ENCODE measurements at places on chromosomes 2 and 18.

DNA sequence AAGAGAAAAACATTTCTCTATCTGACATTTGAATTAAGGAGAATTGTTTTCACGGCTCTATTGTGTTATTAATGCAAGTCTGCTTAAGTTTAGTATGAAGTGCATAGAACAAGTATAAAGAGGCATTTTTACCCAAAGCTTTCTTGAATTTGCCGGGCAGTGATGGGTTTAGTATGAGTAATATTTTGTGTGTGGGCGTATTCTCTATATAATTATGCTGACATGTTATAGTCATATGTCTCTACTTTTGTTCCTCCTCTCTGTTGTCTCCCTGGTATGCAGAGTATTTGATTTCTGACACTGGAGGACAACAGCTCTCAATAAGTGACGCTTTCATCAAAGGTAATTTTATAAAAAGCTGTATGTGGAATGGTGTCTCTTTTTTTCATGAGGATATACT, 45.9 kb downstream of the PIKFYVE start:
- no peak for DNase-seq
- no peak overlapping the region for H3K27ac ChIP-seq
- no peaks in the 10 kb centered on the region for H3K27me3 ChIP-seq
- H3K4me3 ChIP-seq, result no peak overlapping the region
- peaks cover 21% of the 10 kb centered on the region for H3K4me1 ChIP-seq

- H3K27me3 ChIP-seq, result no peaks in the 10 kb centered on the region
- H3K36me3 ChIP-seq, result no peaks in the 10 kb centered on the region
- H3K4me1 ChIP-seq, result no peaks in the 10 kb centered on the region
- H3K27ac ChIP-seq, result no peak overlapping the region
These were observed 134.3 kb downstream of the TDRD15 start for GRCh38 chr2:21258082-21258481.

DNA sequence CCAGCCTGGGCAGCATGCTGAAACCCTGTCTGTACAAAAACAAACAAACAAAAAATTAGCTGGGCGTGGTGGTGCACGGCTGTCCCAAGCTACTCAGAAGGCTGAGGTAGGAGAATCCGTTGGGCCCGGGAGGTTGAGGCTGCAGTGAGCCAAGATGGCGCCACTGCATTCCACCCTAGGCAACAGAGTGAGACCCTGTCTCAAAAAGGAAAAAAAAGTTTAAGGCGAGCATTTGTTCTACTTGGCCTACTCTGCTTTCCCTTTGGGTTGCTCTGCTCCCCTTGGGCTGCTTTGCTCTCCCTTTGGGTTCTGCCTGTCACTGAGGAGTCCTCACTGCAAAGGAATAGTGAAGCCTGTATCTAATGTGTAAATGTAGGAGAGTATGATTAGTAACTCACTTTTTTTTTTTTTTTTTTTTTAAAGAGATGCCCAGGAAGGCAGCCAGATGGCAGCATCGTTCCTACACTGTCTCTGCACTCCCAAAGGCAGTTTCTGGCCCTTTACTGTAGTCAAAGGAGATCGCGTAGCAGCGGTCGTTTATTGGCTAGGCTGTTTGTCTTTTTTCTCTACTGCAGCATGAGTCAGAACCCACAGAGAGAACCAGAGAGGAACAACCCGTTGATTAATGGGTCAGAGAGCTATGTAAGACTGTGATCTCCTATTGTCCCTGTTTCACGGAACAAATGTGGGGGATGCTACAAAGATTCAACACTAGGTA, 118.3 kb upstream of the CWC22 start:
- DNase-seq, result peak; percentile 6
- H3K27ac ChIP-seq, result no peak overlapping the region
- H3K4me1 ChIP-seq, result no peaks in the 10 kb centered on the region

- peak; percentile 11 for DNase-seq
- H3K4me3 ChIP-seq, result no peak overlapping the region
- H3K4me1 ChIP-seq, result no peaks in the 10 kb centered on the region
- peak overlapping the region; percentile 44 for H3K27ac ChIP-seq
These were observed 68.9 kb upstream of the FZD7 start for GRCh38 chr2:201964631-201965206.

DNA sequence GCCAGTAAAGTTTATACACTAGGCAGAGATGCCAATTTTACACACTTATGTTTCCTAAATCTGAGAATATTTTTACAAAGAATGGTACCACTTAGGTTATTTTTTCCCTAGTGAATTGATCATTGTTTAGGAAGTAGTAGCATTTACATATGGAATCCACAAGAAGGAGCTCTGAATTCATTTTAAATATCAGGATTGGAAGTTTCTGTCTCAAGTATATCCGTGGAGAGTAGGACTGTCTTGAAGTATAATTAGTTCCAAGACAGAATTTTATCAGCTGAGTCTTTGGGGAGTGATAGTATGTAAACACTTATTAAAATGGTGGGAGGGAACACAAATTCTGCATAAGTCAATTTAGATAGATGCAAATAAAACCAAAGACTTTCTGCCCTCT, 82.3 kb upstream of the FAM98A start:
- peaks cover 2% of the 10 kb centered on the region for H3K27me3 ChIP-seq
- no peak overlapping the region for H3K4me3 ChIP-seq
- no peak overlapping the region for H3K27ac ChIP-seq
- no peaks in the 10 kb centered on the region for H3K4me1 ChIP-seq
- no peak for DNase-seq

- no peaks in the 10 kb centered on the region for H3K27me3 ChIP-seq
- no peak for DNase-seq
- no peak overlapping the region for H3K27ac ChIP-seq
- peaks cover 5% of the 10 kb centered on the region for H3K4me1 ChIP-seq
- H3K36me3 ChIP-seq, result peaks cover 20% of the 10 kb centered on the region
- no peak overlapping the region for H3K4me3 ChIP-seq
These were observed 12.6 kb downstream of the PECR start for GRCh38 chr2:216069028-216069427.

- no peak overlapping the region for H3K27ac ChIP-seq
- no peak for DNase-seq
- H3K36me3 ChIP-seq, result no peaks in the 10 kb centered on the region
- peaks cover 7% of the 10 kb centered on the region for H3K4me1 ChIP-seq
- peaks cover 1% of the 10 kb centered on the region for H3K27me3 ChIP-seq
These were observed 862.0 kb upstream of the ID2 start for GRCh38 chr2:7819850-7820249.

- no peak overlapping the region for H3K4me3 ChIP-seq
- no peaks in the 10 kb centered on the region for H3K4me1 ChIP-seq
- H3K36me3 ChIP-seq, result no peaks in the 10 kb centered on the region
These were observed 543.4 kb downstream of the IRS1 start for GRCh38 chr2:226256237-226256636.

GRCh38 chr2:26330114-26330549, 15.8 kb upstream of the SELENOI start:
- peaks cover 13% of the 10 kb centered on the region for H3K4me1 ChIP-seq
- no peaks in the 10 kb centered on the region for H3K27me3 ChIP-seq
- H3K4me3 ChIP-seq, result no peak overlapping the region
- H3K36me3 ChIP-seq, result no peaks in the 10 kb centered on the region
- no peak overlapping the region for H3K27ac ChIP-seq
- DNase-seq, result peak; percentile 70

- H3K27ac ChIP-seq, result no peak overlapping the region
- no peaks in the 10 kb centered on the region for H3K4me1 ChIP-seq
- H3K4me3 ChIP-seq, result no peak overlapping the region
These were observed 437.7 kb downstream of the SATB2 start for GRCh38 chr2:199019898-199020507.

- H3K36me3 ChIP-seq, result no peaks in the 10 kb centered on the region
- no peak for DNase-seq
These were observed 307.5 kb downstream of the CELF4 start for GRCh38 chr18:37258131-37258530.

DNA sequence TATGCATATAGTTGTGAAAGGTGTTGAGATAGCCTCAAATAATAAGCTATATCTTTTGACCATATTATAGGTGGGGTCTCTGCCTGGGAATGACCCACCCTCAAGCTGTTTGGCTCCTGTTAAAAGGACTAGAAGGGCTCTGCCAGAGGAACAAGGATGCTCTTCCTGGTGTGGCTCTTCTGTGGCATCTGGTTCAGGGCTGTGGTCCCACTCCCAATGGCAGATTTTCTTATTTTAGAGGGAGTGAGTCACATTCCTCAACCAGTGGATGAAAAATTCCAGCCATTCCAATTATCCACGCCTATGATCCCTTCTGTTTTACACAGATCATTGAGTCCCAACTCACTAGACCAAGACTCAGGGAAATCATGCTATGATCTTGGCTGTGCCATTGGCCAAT, 119.9 kb downstream of the PARD3B start:
- no peak overlapping the region for H3K4me3 ChIP-seq
- H3K36me3 ChIP-seq, result no peaks in the 10 kb centered on the region
- peaks cover 2% of the 10 kb centered on the region for H3K27me3 ChIP-seq
- H3K27ac ChIP-seq, result no peak overlapping the region
- no peaks in the 10 kb centered on the region for H3K4me1 ChIP-seq
- no peak for DNase-seq

DNA sequence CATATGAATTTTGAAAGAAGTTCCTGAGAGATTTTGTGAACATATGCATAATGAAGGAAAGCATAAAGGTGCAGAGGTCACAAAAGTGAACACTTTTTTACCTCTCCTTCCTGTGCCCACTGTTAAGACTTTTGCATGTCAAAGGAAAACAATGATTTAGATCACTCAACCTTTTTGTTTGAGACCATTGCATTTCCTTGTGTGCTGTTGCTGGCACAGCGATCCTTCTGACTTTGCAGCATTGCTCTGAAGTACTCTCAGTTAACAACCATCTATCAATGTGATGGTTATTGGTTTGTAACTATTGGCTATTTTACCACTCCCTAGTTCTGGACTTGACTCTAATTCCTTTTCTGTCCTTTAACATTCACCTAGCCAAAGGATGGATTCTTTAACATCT, 61.7 kb upstream of the TFPI start:
- no peak for DNase-seq
- no peaks in the 10 kb centered on the region for H3K4me1 ChIP-seq
- no peaks in the 10 kb centered on the region for H3K27me3 ChIP-seq
- H3K4me3 ChIP-seq, result no peak overlapping the region
- no peaks in the 10 kb centered on the region for H3K36me3 ChIP-seq
- H3K27ac ChIP-seq, result no peak overlapping the region

GRCh38 chr2:22359071-22359672, 1025.8 kb upstream of the KLHL29 start:
- H3K27ac ChIP-seq, result no peak overlapping the region
- no peak overlapping the region for H3K4me3 ChIP-seq
- H3K27me3 ChIP-seq, result no peaks in the 10 kb centered on the region
- no peaks in the 10 kb centered on the region for H3K36me3 ChIP-seq
- no peaks in the 10 kb centered on the region for H3K4me1 ChIP-seq
- DNase-seq, result no peak

DNA sequence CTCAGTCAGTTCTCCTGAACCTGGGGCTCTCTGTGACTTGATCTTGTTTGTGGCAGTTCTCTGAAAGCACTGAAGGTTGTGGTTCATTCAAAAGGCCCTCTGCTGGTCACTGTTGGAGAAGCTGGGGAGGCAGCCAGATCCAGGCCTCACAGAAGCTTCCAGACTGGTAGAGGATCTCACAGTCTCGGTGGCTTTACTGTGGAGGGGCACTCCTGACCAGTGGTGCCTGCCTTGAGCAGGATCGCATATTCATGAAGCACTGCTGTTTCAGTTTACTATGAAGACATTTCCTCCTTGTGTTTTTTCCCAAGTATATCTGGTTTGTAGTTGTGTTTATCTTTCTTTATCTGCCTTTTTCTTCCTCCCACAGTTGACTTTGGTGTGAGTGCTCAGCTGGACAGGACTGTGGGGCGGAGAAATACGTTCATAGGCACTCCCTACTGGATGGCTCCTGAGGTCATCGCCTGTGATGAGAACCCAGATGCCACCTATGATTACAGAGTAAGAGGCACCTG, 133.9 kb downstream of the MAP4K4 start:
- H3K27ac ChIP-seq, result peak overlapping the region; percentile 92
- peak overlapping the region; percentile 32 for H3K4me3 ChIP-seq
- no peaks in the 10 kb centered on the region for H3K27me3 ChIP-seq
- H3K4me1 ChIP-seq, result peaks cover 54% of the 10 kb centered on the region

- no peak overlapping the region for H3K27ac ChIP-seq
- no peaks in the 10 kb centered on the region for H3K36me3 ChIP-seq
- no peaks in the 10 kb centered on the region for H3K27me3 ChIP-seq
These were observed 511.8 kb downstream of the CPS1 start for GRCh38 chr2:211068108-211068780.

DNA sequence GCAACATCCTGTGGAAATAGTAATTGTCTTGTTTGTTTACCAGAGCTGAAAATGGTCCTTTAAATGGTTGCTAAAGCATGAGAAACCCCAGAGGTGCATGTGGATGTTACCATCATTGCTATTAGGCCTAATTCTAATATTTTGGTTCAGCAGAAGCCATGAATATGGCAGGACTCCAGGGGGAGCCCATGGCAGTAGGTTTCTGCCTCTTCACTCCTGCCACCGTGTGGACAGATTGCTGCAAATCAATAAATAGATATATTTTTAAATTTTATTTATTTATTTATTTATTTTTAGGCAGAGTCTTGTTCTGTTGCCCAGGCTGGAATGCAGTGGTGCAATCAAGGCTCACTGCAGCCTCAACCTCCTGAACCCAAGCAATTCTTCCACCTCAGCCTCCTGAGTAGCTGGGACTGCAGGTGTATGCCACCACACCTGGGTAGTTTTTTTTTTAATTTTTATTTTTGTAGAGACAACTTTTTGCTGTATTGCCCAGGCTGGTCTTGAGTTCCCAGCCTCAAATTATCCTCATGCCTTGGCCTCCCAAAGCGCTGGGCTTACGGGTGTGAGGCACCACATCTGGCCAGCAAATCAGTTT, 54.9 kb upstream of the CAPN13 start:
- no peak overlapping the region for H3K4me3 ChIP-seq
- H3K27ac ChIP-seq, result no peak overlapping the region
- peaks cover 8% of the 10 kb centered on the region for H3K27me3 ChIP-seq
- DNase-seq, result no peak
- H3K4me1 ChIP-seq, result peaks cover 13% of the 10 kb centered on the region

DNA sequence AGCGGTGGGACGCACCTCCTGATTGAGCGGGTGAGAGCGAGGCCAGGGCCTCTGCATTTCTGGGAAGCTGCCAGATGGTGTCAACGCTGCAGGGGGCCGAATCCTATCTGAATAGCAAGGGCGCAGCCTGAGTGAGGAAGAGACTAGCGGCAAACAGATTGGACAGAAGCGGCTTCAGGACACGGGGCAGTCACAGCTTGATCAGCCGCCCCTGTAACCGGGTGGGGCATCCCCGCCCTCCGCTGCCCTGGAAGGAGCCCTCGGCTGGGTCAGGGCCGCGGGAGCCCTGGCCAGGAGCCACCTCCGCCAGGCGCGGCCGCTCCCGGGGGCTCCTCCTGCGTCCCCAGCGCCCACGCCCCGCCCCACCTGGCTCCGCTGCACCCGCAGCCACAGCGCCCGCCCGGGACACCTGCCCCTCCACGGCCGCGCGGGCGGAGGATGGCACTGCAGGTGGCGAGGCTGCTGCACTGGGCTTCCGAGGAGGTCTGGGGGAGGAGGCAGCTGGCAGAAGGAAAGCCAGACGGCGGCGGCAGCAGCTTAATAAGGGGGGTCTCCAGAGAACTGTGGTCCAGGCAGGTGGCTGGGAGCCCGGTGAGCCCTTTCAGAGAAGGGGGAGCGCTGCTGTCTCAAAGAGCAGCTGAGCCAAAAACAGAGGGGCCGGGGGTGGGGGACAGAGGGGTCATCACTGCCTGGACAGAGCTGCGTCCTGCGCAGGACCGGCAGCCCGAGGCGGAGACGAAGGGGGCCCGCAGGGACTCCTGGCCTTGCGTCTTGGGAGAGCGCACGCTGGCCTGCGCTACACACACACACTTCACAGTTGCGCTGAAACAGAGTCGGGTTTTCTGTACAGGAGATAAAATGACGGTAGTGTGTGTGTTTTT, 18.8 kb upstream of the SOX11 start:
- H3K4me3 ChIP-seq, result no peak overlapping the region
- DNase-seq, result no peak
- peaks cover 15% of the 10 kb centered on the region for H3K27me3 ChIP-seq
- H3K27ac ChIP-seq, result no peak overlapping the region
- no peaks in the 10 kb centered on the region for H3K4me1 ChIP-seq
